GM18507 (cell line): ENCODE measurements at places on chromosomes 1 and 21.
A peak's percentile ranks its signal among the peaks of the same experiment; 100 is the strongest.

GRCh38 chr1:199044191-199044590 is 405.4 kb downstream of the PTPRC start:
- DNase-seq: no peak

- no peak for DNase-seq
Observed at GRCh38 chr1:114104949-114105348, 48.7 kb downstream of the SYT6 start.

GRCh38 chr21:44300262-44300959 is 558 bp downstream of the PFKL start:
- peak; percentile 63 for DNase-seq

DNA sequence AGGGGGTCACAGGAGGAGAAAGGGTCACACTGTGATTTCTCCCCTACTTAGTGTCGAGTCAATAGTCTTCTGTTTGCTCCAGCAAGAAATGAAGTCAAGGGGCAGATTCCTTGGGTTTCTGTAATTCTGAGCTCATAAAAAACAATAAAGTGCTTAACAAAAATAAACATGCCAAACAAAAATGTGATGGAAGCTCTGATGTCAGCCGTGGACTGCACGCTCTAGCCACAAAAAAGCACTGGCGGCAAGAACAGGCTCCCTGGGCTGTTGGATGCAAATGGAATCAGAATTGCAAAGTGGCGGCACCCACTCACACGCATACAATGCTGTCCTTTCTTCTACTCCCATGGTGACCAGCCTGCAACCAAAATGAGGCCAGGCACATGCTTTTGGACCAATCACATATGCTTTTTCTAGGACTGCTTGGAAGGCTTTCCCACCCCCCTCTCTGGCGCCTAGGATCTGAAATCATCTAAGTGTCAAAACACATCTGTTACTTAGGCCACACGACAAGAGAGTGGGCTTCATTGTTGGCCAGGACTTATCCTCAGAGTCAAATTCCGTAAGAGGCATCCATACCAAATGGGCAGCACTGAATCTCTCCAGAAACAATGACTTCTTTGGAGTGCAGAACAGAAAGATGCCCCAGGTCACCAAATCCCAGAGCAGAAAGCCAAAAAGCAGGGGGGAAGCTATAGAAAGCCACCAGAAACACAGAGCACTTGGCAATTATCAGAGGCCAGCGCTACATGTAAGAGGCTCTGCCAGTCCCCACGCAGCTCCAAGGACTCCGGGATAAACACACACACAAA is 9.2 kb downstream of the C1orf198 start:
- DNase-seq: no peak

GRCh38 chr1:234531151-234531635 is 52.2 kb upstream of the TARBP1 start:
- DNase-seq: no peak

GRCh38 chr21:32298658-32299081 is at the start of gene MRAP:
TSS of gene MRAP (plus strand) at chr21:32298855. CDS start at chr21:32298972, 117 bp downstream.
- DNase-seq: no peak

DNA sequence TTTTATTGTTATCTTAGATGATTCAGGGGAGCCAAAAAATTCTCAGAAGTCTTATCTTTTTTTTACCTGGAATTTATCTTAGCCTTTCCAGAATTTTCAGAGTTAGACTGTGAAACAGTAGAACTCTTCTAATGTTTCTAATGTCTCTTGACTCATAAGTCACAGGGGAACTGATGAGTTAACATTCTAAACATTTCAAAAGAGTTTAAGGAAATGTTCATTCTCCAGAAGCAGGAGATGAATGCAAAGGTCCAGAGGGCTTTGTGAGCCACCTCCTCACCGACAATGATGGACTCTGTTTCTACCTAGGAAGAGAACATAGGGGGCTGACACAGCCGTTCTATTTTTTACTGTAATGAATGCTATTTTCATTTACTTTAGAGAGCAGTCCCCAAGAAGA is 157.5 kb downstream of the BRINP2 start:
- no peak for DNase-seq

GRCh38 chr21:42586406-42586805 is 67.0 kb upstream of the PDE9A start:
- DNase-seq: no peak

DNA sequence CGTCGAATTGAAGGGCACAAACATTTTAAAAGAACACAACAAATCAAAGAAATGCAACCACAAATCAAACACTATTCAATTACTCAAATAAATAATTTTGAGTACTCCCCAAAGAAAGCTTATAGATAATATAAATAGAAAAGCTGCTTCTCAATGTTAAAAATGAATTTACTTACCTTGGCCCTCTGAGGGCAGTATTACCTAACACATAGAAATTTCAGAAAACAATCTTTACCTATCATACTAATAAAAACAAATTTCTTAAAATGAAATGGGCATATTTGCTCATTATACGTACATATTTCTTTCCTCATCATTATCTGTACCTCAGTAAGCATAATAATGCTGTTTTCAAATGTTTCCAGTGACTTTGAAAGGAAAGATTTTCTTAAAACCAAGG is 141.8 kb downstream of the AKT3 start:
- no peak for DNase-seq

DNA sequence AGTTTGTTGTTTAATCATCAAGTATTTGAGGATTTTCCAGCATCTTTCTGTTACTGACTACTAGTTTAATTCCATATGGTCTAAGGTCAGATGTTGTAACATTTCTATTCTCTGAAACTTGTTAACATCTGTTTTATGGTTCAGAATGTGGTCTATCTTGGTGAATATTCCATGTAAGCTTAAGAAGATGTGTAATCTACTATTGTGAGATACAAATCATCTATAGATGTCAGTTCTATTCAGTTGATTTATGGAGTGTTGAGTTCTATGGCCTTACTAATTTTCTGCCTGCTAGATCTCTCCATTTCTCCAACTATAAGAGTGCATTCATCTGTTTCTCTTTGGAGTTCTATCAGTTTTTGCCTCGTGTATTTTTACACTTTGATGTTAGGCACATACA is 31.5 kb downstream of the WARS2 start:
- no peak for DNase-seq

GRCh38 chr1:28087614-28088167 is 719 bp downstream of the EYA3 start:
- no peak for DNase-seq

DNA sequence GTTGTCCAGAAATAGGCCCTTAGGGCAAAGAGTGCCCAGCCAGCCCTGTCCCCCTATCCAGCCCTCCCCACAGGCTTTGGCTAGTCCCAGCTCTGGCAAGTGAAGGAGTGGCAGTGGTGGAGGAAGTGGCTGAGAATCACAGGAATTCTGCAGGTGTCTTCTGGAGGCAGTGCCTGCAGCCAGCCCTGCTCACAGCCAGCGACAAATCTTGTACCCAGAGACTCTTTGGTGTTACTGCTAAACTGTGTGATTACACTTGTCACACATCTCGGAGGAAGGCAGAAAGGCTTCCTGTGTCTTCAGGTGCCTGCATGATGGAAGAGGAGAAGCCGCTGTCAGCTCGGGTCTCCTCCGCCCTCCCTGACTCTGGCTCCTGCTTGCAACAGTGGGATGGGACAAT is 71.6 kb upstream of the GRIK3 start:
- DNase-seq: no peak

- no peak for DNase-seq
Observed at GRCh38 chr21:37367703-37368540, 1.3 kb downstream of the DYRK1A start.

GRCh38 chr1:23366598-23366997 is 3.0 kb downstream of the ZNF436 start:
- DNase-seq: no peak
